ENCODE measurements at places on chromosomes 6 and 20.

DNA sequence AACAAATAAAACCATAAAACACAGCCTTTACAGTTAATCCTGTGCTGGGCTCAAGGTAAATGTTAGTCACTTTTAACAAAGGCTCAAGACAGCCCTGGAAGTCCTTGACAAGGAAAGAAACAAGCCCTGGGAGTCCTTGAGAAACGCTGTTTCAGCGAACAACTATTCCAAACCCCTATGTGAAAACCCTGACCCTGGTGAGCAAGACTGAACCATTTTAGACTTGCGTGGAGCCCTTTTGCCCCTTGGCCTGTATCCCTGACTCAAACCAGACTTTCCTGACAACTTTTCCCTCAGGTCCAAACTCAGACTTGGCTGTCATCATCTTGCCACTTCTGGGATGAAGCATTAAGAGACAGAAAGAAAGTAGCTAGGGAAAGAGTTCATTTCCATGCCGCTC, 180.4 kb downstream of the AIG1 start:
- DNase-seq = no peak

GRCh38 chr6:167706313-167707109, 120.2 kb upstream of the AFDN start:
- DNase-seq = no peak

DNA sequence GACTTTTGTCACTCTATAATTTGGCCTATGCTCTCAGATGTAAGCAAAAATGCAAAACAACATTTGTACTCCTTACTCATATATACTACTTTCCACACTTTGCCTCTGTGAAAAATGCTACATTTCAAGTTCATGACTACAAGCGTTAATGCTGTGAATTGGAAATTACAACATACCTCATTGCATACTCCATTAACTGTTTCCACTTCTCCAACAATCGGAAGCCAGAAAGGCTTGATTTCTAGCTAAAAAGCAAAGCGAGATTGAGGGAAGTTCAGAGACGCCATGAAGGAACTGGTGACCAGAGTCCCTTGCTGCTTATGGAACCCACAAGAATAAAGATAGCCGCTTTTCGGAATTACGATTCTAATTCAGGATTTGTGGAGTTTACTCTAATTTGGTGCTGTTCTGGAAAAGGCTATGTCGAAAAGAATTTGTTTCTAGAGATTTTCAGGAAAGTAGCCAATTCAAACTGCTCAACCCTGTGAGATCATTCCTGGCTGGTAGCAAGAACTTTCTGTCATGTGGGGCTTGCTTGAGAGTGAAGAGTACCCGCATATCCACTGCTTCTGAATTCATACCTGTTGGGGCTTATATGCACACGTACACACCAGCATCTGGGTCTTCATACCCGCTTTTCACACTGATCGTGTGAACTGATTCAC, 98.0 kb upstream of the CITED2 start:
- DNase-seq = no peak

GRCh38 chr6:111770263-111771093, 102.8 kb downstream of the FYN start:
- DNase-seq = no peak

DNA sequence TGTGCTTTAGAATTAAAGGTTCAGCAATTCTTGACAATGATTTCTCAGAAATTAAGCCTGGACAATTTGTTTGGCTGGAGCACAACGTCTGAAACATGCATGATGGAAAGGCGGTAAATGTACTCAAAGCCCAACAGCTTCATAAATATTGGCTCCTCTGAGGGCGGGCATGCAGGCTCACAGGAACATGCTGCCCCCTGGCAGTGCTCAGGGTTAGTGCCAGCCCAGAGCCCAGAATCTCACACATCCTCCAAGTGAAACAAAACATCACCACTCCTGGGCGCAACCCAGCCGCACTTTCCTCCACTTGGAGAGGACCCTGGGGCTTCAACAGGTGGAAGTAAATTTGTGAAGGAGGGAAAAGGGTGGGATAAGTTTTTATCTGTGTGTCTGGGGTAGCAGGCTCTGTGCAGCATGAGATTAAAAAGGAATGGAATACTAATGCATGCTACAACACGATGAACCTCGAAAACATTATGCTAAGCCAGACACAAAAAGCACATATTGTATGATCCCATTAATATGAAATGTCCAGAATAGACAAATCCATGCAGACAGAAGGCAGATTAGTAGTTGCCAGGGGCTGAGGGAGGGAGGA, 54.1 kb upstream of the PTPRT start:
- DNase-seq = no peak

- DNase-seq = no peak
Observed at GRCh38 chr6:53279293-53279692, 69.5 kb downstream of the ELOVL5 start.

DNA sequence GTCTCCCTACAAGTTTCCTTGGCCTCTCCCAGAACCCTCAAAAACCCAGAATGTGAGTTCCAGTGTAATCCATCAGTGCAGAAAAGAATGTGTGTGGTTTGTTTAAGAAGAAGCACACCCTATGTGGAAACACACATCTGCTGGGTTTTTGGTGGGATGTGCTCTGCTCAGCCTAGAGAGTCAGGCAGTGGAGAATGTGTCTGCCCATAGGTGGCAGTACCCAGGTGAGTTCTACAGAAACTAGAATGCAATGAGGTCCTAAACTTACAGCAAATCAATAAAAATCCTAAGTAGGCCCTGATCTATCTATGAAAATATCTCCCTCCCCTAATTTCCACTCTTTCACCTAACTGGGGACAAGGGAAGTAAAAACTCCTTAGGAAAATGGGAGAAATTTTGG, 437.3 kb downstream of the DHX35 start:
- no peak for DNase-seq

GRCh38 chr6:134553936-134554335, 236.0 kb upstream of the SGK1 start:
- no peak for DNase-seq

GRCh38 chr6:14857501-14857900, 388.4 kb upstream of the JARID2 start:
- no peak for DNase-seq
